Activated CD4-positive, alpha-beta T cell treated with anti-CD3 and anti-CD28 coated beads for 36 hours (primary cell): ENCODE measurements at places on chromosomes 6 and 20. TPM values are rescaled to one million over a fixed set of nuclear protein-coding genes. Genes with fewer than 3 reads are reported as not detected.

GRCh38 chr6:9984607-9985006 is 430.3 kb downstream of the TFAP2A start:
- H3K4me3 ChIP-seq: no peak overlapping the region
- no peaks in the 10 kb centered on the region for H3K36me3 ChIP-seq
- H3K4me1 ChIP-seq: no peaks in the 10 kb centered on the region
- peaks cover 2% of the 10 kb centered on the region for H3K27me3 ChIP-seq
- no peak for DNase-seq
- H3K27ac ChIP-seq: no peak overlapping the region

DNA sequence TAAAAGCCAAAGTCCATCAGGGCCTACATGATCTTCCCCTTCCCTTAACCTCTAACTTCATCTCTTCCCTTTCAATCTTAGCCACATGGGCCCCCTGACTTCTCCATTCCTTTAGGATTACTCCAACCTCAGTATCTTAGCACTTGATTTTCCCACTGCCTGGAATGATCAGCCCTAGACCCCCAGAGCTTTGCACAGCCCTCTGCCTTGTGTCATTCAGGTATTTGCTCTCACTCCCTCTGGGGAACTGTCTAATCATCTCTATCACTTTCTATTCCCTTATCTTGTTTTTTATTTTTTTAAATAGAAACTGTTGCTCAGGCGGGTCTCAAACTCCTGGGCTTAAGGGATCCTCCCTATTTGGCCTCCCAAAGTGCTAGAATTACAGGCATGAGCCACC is 13.3 kb upstream of the ZNFX1 start:
- peaks cover 19% of the 10 kb centered on the region for H3K4me1 ChIP-seq
- no peaks in the 10 kb centered on the region for H3K27me3 ChIP-seq
- no peak for DNase-seq
- H3K36me3 ChIP-seq: peaks cover 78% of the 10 kb centered on the region
- no peak overlapping the region for H3K27ac ChIP-seq

HCK gene
- not detected for total RNA-seq

- no peak for DNase-seq
- no peak overlapping the region for H3K27ac ChIP-seq
- H3K36me3 ChIP-seq: no peaks in the 10 kb centered on the region
- H3K27me3 ChIP-seq: no peaks in the 10 kb centered on the region
- no peak overlapping the region for H3K4me3 ChIP-seq
- no peaks in the 10 kb centered on the region for H3K4me1 ChIP-seq
Measured at GRCh38 chr6:33944686-33945411, 141.0 kb upstream of the MLN start.

PSMG4 gene
- 22.2 TPM for total RNA-seq

- no peaks in the 10 kb centered on the region for H3K36me3 ChIP-seq
- H3K27me3 ChIP-seq: no peaks in the 10 kb centered on the region
- H3K4me3 ChIP-seq: no peak overlapping the region
- DNase-seq: peak; percentile 10
- no peak overlapping the region for H3K27ac ChIP-seq
Measured at GRCh38 chr6:140921366-140922226, 1211.1 kb upstream of the GJE1 start.

TP53TG5 gene
- 0.40 TPM for total RNA-seq

- H3K27ac ChIP-seq: no peak overlapping the region
- no peak for DNase-seq
- no peaks in the 10 kb centered on the region for H3K36me3 ChIP-seq
Measured at GRCh38 chr6:56021943-56022342, 146.6 kb upstream of the BMP5 start.

TPX2 gene
- 137 TPM for total RNA-seq

CRIP3 gene
- 1.8 TPM for total RNA-seq

- no peak overlapping the region for H3K4me3 ChIP-seq
- no peak overlapping the region for H3K27ac ChIP-seq
- no peak for DNase-seq
- no peaks in the 10 kb centered on the region for H3K27me3 ChIP-seq
Measured at GRCh38 chr6:21496196-21496595, 97.4 kb upstream of the SOX4 start.

GRCh38 chr6:22399693-22400092 is 102.9 kb upstream of the PRL start:
- no peaks in the 10 kb centered on the region for H3K4me1 ChIP-seq
- no peak overlapping the region for H3K4me3 ChIP-seq
- no peaks in the 10 kb centered on the region for H3K27me3 ChIP-seq
- no peak overlapping the region for H3K27ac ChIP-seq
- H3K36me3 ChIP-seq: no peaks in the 10 kb centered on the region
- no peak for DNase-seq

DNA sequence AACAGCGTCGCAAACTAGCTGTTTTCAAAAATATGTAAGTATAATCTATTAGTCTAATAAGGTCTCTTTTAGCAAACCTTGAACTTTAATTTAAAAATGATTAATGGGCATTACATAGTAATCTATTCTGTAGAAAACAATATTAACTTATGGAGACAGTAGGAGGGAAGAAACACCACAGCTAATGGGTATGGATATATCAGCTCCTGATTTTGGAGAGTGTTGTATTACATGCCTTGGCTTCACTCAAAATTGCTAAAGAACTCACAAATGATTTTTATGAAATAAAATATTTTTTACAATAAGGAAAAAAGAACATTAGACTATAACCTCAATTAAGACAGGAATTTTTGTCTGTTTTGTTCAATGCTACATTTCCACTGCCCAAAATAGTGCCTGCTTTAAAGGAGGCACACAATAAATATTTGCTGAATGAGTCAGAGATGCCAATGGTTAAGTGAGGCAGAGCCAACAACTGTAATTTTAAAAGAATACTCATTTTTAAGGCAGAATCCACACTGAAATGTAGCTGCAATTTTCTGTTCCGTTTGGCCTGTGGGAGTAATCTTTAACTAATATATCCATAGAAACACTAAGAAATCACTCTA is 15.7 kb downstream of the ATG5 start:
- H3K4me3 ChIP-seq: no peak overlapping the region
- H3K27me3 ChIP-seq: no peaks in the 10 kb centered on the region
- H3K27ac ChIP-seq: no peak overlapping the region
- no peak for DNase-seq

DNA sequence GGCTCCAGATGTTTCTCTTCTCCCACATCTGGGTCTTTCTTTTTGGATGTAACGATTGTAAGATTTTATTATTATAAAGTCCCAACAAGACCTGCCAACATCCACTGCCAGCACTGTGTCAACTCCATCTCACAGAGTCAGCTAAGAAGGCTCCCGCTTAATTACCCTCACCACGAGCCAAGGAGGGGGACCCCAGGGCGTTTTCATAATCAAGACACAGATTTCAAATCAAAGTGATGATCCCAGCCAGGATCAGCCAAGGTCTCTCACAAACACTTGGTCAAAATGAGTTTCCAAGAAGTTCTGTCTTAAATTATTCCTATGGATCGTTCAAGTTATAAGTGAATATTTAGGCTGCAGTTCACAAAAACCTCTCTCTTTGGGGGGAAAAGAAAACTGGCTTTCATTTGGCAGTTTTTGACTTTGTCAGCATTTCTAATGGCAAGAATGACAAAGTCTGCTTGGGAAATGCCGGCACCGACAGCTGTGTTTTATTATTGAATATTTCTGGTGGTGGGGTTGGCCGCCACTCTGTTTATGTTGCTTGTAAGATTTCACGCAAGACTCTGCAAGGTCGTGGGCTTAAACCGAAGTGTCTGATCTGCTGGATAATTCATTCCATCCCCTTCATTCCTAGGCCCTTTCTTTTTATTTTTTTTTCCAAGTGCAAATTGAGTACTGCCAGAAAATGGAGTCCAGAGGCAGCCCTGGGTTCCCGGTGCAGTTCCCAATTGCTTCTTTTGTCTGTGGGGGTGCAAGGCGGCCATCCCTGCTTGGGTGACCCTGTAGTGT is 170.2 kb upstream of the PMEPA1 start:
- no peaks in the 10 kb centered on the region for H3K4me1 ChIP-seq
- no peak for DNase-seq
- no peak overlapping the region for H3K4me3 ChIP-seq
- H3K27me3 ChIP-seq: no peaks in the 10 kb centered on the region

C6orf15 gene
- not detected for total RNA-seq

DNA sequence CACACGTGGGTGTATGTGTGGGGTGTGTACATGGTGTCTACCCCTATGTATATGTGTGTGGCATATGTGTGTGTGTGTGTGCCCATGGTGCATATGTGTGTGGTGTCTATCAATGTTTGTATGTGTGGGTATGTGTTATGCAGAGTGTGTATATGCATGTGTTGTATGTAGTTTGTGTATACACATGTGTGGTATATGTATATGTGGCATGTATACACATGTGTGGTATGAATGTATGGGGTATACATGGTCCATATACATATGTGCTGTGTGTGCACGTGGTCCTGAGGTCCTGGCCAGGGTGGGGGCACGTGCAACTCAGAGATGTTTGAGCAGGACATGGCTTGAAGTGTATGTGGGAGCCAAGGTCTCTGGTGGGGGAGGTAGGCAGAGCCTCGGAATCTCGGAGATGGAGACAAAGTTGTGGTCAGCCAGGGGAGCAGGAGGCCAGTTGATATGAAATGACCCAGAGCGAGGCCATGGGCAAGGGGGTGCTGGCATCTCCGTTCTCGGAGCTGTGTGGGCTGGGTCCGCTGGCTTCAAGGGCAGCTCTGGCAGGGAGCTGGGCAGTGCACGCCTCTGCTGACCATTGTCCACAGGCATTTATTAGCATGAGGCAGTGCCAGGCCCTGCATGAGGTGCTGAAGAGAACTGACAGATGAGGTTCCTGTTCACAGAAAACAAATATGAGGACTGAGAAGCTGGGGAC is 276.2 kb upstream of the CHD6 start:
- no peaks in the 10 kb centered on the region for H3K4me1 ChIP-seq
- no peak overlapping the region for H3K27ac ChIP-seq
- no peaks in the 10 kb centered on the region for H3K36me3 ChIP-seq

DNA sequence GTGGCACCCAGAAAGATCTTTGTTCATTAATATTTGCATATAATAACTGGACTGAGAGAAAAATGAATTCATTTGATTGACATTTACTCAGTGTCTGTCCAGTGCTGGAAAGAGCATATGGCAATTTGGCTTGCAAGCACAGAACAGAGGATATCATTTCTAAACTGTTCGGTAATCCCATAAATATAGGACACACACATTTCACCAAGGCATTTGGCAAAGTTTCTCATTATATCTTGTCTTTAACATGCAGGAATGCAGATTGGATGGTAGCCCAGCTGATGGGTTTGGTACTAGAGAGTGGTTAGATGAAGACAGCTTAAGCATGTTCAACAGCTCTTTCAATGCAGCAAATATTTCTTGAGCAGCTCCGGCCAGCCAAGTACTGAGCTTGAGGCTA is 259.2 kb downstream of the PRKN start:
- no peak for DNase-seq
- no peaks in the 10 kb centered on the region for H3K27me3 ChIP-seq
- no peak overlapping the region for H3K4me3 ChIP-seq
- no peak overlapping the region for H3K27ac ChIP-seq
- H3K4me1 ChIP-seq: no peaks in the 10 kb centered on the region

SMLR1 gene
- not detected for total RNA-seq

DNA sequence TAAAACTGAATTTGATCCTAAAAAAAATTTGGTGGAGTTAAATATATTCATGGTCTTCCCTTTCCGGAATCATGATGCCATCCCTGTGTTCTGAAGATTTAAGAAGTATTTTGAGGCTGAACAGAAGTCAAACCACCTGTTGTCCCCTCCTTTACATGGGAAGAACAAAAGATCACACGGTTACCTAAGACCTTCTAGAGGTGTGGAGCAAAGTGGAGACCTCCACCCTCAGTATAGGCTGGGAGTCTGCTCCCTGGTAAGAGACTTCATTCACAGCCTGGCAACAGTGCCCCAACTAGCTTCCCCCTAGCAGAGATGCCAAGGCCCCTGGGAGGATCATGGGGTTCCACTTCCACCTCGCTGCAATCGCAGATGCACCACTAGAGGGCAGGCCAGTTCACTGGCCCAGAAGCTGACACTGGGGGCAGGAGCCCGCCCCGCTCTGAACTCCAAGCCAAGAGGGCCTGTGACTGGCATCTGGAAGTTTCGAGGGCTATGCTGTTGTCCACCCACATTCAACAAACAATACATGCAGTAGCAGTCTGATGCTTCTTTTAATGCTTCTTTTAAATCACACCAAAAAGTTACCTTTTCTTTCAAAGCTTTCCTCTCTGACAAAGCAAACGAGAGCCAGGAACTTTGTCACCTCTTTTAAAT is 19.5 kb upstream of the UBE2J1 start:
- no peaks in the 10 kb centered on the region for H3K27me3 ChIP-seq
- peak; percentile 88 for DNase-seq
- H3K36me3 ChIP-seq: peaks cover 3% of the 10 kb centered on the region
